ENCODE measurements at places on chromosomes 6 and 20. TPM values are rescaled to one million over a fixed set of nuclear protein-coding genes. Genes with fewer than 3 reads are reported as not detected.
A peak's percentile ranks its signal among the peaks of the same experiment; 100 is the strongest.

Gene HAO1
- not detected for total RNA-seq

Gene FUT9
- total RNA-seq, result not detected

Gene SGK2
- total RNA-seq, result 0.16 TPM

Gene CYP21A2
- 0.27 TPM for total RNA-seq

Gene TXLNB
- 0.11 TPM for total RNA-seq

Gene C4B
- 2.7 TPM for total RNA-seq

- no peak for DNase-seq
Measured at GRCh38 chr20:62232194-62232593, 6.1 kb upstream of the OSBPL2 start.

DNA sequence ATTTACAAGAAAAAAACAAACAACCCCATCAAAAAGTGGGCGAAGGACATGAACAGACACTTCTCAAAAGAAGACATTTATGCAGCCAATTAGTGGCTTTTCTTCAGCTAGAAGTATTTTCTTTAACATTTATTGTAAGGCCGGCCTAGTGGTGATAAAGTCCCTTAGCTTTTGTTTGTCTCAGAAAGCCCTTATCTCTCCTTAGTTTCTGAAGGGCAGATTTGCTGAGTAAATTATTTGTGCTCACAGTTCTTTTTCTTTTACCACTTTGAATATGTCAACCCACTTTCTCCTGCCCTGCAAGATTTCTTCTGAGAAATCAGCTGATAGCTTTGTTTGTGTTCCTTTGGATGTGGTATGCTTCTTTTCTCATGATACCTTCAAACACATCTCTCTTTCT is 344.0 kb upstream of the SYNCRIP start:
- DNase-seq, result no peak

DNA sequence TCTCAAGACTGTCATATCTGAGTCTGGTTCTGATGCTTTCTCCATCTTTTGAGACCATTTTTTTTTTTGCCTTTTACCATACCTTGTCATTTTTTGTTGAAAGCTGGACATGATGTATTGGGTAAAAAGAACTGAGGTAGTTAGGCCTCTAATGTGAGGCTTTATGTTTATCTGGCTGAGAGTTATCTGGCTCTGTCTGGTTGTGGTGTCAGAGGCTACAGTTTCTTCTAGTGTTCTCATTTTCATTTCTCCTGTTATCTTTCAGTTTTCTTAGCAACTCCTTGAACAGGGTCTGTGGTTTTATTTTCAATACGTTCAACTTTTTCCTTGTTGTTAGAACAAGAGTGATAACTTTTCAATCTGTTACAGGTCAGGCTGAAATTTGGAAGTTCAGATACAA is 49.2 kb upstream of the ATXN1 start:
- DNase-seq, result no peak

- peak; percentile 15 for DNase-seq
Measured at GRCh38 chr6:157670466-157671186, 152.4 kb upstream of the SNX9 start.

GRCh38 chr6:41940759-41941279 is 789 bp downstream of the CCND3 start:
- DNase-seq, result peak; percentile 81

DNA sequence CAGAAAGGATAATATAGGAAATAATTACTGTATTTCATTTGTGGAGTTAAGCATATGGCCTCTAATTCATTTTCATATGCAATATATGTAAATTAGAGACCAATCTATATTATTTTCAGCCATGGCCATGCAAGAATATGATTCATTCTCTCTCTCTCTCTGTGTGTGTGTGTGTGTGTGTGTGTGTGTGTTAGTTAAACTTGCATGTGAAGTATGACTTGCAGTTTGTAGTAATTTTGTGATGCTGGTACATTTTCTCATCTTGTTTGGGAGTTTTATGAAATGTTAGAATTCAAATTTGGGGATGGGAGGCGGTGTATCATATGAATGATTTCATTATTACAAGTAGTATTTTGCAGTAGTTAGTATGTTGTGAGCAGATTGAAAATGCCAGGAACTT is 74.8 kb downstream of the JARID2 start:
- DNase-seq, result no peak

DNA sequence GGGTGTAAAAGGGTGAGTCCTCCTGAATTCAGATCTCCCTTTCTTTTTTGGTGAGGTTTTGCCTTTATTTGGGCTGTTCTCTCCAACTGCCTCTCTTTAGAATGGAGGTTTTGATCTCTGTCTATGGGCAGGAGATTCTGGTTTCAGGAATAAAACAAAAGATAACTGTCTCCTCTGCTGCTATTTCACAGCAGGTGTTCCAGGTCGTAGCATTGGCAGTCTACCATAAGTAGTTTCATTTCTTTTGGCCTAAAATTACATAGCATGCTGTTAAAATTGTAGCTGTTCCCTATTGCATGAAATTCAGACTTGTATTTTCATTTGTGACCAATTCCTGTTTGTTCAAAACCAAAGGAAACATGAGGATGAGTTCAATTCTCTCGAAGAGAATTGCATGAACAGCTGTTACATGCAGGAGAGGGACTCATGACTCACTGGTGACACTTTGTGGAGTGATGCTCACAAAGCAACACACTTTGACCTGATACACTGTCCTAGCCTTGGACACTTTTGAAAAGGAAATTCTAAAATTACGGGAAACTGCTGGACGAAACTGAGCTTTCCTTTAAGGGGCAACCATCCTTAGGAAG is 76.8 kb upstream of the SIRPG start:
- DNase-seq, result peak; percentile 41

DNA sequence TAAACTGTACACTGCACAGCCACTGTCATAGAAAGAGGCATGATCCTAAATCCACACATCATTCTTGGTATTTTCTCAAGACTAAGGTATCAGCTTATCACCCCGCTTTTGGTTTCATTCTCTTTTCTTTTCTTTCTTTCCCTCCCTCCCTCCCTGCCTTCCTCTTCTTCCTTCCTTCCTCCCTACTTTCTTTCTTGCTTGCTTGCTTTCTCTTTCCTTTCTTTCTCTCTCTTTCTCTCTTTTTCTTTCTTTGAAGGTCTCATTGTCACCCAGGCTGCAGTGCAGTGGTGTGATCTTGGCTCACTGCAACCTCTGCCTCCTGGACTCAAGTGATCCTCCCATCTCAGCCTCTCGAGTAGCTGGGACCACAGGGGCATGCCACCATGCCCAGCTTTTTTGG is 81.1 kb downstream of the MAP7 start:
- no peak for DNase-seq

GRCh38 chr6:170160628-170161611 is 130.0 kb downstream of the DLL1 start:
- no peak for DNase-seq

Measured in activated CD8-positive, alpha-beta T cell treated with anti-CD3 and anti-CD28 coated beads for 36 hours (primary cell).